AG08396 (cell line): ENCODE measurements at places on chromosomes 16 and 17.

DNA sequence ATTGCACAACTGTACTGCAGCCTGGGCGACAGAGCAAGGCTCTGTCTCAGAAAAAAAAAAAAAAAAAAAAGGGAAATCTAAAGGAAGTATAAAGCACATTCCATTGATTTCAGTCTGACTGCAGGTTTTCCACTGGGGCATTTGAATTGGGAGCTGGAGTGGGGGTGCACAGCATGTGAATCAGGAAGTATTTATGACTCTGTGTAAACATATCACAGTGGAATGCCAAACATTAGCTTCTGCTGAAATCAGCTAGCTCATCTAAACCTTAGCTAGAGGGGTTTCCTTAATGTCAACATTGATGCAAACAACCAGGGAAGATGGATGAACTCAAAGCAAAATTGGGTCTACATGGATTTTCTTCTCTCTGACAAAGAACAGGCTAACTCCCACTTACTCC, 641.0 kb upstream of the EEF2KMT start:
- no peak for DNase-seq

GRCh38 chr17:27654654-27655524, 23.9 kb downstream of the LGALS9 start:
- peak; percentile 79 for DNase-seq

DNA sequence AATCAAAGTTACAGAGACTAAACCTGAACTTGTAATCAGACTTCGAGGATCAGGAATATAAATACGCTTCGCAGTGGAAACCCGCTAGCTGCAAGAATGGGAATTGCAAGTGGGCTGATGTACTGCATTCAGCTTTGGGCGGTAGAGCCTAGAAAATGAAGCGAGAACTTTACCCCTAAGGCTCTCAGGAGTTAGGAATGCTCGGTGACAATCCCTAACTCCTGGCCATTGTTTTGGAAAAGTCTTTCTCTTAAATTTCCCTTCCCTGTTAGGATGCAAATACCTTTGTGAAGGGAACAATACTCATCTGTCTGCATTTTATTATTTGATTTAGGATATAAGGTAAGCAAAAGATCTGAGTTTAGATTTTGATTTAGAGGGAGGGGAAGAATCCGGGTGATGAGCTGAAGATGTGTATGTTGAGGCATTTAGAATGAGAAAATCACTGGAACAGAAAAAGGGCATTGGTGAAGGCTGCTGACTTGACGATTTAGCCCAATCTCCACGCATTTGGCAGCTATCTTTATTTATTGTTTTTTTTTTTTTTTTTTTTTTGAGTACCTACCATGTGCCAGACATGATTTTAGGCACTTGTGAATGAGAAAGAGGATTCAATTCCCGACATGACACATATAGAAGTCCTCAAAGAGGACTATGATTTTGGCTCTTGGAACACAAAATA, 2.2 kb upstream of the TOX3 start:
- DNase-seq, result no peak

DNA sequence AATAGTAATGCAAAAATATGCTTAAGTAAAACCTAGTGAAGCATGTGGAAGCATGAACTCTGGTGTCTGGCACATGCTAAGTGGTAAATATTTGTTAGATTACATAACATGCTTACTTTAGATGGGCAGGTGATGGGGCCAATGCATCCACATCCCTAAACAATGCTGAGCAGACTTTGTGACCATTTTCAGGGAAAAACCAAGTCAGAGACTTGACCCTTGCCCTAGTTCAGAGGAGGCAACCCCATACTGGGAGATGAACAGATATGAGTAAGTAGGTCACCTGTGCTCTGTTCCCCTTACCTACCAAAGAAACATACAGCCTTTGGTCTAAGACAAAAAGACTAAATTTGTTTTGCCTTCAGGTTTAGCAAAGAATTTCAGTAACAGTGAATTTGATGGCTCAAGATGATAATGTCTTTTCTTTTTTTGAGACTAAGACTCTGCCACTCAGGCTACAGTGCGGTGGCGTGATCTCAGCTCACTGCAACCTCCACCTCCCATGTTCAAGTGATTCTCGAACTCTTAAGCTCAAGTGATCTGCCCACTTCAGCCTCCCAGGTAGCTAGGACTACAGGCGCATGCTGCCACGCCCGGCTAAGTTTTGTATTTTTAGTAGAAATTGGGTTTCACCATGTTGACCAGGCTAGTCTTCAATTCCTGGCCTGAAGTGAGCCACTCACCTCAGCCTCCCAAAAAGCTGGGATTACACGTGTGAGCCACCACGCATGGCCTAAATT, 91.4 kb downstream of the HIC1 start:
- no peak for DNase-seq

GRCh38 chr16:11273721-11274324, 394 bp upstream of the PRM3 start:
- no peak for DNase-seq

- DNase-seq, result no peak
These were observed 13.7 kb downstream of the HIC1 start for GRCh38 chr17:2068519-2069051.

DNA sequence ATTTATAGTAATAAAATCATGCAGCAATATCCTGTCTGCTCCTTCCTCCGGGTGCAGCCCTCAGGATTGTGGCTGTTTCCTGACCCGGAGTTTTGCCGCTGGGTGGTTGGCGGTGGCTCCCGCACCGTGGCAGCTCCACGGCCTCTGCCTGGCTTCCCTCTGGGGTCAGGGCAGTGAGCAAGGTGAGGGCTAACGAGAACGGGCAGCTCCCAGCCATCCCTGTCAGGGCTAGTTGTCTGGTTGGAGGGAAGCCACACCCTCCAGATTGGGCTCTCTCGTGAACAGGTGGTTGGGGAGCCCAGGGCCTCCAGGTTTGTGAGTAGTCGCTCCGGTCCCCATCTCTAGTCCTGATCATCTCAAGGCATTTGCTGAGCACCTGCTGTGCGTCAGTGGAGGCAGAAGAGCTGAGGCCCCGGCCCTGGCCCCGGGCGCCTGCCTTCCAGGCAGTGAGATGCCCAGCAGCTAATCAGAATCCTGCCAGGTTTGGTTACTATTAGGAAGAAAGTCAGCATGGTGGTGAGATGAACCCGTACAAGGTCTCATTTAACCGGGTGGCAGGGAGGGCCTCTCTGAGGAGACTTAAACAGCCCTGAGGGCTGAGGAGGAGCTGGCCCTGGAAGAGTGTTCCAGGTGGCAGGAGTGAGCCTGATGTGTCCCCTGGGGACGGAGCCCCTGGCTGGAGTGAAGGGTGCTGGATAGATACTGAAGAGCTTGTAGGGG, 2.3 kb upstream of the NUDT16L1 start:
- DNase-seq, result no peak

- DNase-seq, result peak; percentile 65
These were observed 50.2 kb downstream of the DNAH3 start for GRCh38 chr16:21100447-21100846.

DNA sequence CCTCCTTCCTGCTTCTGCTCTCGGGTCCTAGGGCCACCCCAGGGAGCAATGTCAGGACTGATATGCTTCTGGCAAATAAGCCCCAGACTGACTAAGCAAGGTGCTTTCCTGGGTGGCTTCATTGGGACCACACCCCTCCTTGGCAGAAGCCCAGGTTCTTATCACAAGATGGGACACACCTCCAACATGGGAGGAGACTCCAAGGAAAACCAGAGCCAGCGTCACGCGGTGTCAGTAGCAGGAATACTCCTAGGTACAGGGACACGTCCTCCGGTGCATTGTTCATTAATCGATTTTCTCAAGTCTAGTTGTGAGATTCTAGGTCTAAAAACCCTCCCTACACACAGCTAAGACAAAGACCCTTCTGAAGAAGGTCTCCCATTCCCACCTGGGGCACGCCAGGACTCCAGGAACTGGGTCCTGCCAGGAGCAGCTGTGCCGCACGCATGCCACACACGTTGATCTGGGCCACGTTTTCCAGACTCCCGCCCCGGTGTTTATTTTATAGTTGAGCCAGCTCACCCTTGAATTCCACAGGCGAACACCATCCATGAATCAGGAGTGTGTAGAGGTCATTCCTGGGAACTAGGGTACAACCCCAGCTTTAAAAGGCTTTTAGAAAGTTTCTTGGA, 30.8 kb downstream of the FA2H start:
- peak; percentile 83 for DNase-seq

DNA sequence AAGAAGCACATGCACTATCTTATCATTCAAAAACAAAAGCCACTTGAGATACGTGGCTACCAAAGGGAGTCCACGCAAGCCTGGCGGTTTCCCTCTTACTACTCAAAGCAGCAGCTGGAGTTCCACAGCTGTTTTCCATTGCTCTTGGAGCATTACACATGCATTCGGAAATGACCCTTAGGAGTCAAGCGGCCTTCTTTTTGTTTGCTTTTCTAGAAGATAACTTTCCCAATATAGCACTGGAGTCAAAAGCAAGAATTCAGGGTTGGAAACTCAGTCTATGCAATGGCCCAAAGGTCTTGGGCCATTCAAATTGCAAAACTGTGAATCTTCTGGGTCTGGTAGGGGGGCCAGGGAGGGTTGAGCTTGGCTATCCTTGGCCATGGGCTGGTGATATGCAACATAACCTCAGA, 97.8 kb upstream of the MAF start:
- DNase-seq, result peak; percentile 65

GRCh38 chr17:12736526-12736925, 52.8 kb upstream of the ARHGAP44 start:
- no peak for DNase-seq

- no peak for DNase-seq
These were observed 19.7 kb downstream of the PITPNM3 start for GRCh38 chr17:6536566-6537065.

GRCh38 chr17:67283731-67284516, 38.9 kb upstream of the HELZ start:
- DNase-seq, result no peak

DNA sequence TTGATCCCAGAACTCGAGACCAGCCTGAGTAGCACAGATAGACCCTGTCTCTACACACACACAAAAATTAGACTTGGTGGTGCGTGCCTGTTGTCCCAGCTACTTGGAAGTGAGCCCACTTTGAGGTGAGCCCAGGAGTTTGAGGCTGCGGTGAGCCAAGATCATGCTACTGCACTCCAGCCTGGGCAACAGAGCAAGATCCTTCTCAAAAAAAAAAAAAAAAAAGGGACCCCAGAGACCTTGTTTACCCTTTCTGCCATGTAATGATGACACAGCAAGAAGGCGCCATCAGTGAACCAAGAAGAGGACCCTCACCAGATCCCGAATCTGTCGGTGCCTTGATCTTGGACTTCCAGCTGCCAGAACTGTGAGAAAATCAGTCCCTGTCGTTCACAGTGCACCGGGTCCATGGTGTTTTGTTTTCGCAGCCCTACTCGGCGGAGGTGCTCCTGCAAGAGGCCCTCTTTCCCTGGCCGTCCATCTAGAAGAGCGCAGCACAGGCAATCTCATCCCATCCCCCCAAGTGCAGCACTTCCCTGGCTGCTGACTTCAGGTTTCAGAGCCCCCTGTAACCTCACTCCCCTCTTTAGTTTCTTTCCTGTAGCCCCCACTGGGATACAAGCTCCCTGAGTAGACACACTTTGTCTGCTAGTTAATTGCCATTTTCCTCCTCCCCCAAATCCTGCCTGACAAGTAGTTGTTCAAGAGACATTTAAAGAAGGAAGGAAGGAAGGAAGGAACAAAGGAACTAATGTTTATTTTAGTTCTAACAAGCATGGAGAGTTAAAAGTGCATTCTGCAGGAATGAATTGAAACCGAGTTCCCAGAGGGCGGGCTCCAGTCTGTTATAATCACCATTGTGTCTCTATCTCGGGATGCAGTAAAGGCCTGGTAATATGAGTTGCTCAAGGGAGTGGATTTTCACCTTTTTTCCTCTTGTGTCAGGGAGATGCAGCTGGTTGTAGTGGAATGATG, 115.3 kb downstream of the SNX29 start:
- no peak for DNase-seq

- DNase-seq, result no peak
These were observed 37.0 kb downstream of the MARF1 start for GRCh38 chr16:15605839-15606517.
